ENCODE measurements at places on chromosomes 6 and 20.
A peak's percentile ranks its signal among the peaks of the same experiment; 100 is the strongest.

- peak; percentile 12 for ATAC-seq
- no peak overlapping the region for H3K27ac ChIP-seq
- H3K4me3 ChIP-seq = no peak overlapping the region
- H3K4me1 ChIP-seq = peaks cover 1% of the 10 kb centered on the region
- H3K36me3 ChIP-seq = no peaks in the 10 kb centered on the region
Measured at GRCh38 chr6:45625191-45625664, 247.5 kb upstream of the SUPT3H start.

DNA sequence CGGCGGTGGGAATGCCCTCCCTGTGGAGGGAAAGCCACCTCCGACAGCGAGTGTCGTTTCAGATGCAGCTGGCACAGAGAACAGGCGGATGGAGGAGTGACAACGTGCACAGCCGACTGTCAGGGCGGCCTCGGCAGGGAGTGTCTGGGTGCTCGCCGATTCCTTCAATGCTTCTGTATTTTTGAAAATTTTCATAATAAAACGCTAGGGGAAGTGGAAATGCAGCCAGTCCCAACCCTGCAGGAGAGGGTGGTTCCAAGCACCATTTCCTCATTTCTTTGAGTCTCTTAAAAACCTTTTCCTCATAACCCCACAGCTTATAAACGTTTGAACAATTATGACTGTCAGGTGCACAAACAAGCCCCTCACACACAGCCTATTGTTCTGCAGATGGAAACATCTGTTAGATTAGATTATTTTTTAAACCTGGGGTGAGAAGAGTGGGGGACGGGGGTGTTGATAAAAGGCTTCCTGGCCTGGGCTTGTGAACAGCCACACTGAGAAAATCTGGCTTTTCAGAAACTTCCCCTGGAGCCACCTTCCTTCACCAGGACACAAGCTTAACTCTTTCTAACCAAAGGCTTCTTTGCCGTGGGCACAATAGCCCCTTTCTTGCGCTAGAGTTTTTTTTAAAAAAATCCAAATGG, 228.9 kb downstream of the ANKRD60 start:
- peaks cover 13% of the 10 kb centered on the region for H3K4me1 ChIP-seq
- peak; percentile 40 for ATAC-seq
- peak overlapping the region; percentile 12 for H3K4me3 ChIP-seq

DNA sequence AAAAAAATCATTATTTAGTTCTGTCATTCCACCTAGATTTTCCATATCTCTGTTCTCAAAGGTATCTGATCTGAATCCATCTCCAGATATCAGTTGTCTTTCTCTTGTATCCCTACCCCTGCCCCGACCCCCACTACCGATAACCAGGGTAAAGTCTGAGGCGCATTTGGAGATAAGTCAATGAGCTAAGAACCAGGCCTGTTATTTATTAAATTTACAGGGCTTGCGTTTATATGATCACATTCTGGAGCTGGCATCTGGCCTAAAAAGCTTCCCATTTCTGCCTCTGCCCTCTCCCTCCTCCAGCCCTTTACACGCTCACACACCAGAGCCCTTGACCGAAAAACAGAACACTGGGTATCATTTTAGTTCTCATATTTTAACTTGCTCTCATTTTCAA, 144.7 kb downstream of the ALDH8A1 start:
- ATAC-seq = no peak
- H3K27ac ChIP-seq = no peak overlapping the region
- no peak overlapping the region for H3K4me3 ChIP-seq
- no peaks in the 10 kb centered on the region for H3K4me1 ChIP-seq

GRCh38 chr6:19833947-19834346, 3.2 kb upstream of the ID4 start:
- ATAC-seq = no peak
- H3K27ac ChIP-seq = no peak overlapping the region
- H3K4me3 ChIP-seq = no peak overlapping the region
- H3K36me3 ChIP-seq = no peaks in the 10 kb centered on the region

DNA sequence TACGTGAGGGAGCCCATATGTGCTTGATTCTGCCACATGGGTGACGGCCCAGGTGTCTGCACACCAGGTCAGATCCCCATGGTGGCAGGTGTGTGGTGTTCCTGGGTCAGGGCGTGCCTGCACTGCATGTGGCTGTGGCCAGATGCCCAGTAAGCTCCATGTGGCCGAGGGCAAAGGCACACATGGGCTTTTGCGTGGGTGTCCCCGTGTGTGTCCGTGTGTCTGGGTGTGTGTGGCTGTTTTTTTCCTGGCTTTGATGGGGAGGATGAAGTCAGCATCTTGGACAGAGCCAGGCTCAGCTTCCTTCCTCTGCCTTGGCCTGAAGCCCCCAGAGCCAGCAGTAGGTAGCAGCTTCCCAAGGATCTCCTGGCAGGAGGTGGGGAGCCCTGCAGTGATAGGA, 1.5 kb upstream of the TNXB start:
- peaks cover 30% of the 10 kb centered on the region for H3K36me3 ChIP-seq
- no peak overlapping the region for H3K27ac ChIP-seq
- no peak overlapping the region for H3K4me3 ChIP-seq
- ATAC-seq = no peak
- H3K27me3 ChIP-seq = peaks cover 34% of the 10 kb centered on the region
- H3K4me1 ChIP-seq = peaks cover 36% of the 10 kb centered on the region

DNA sequence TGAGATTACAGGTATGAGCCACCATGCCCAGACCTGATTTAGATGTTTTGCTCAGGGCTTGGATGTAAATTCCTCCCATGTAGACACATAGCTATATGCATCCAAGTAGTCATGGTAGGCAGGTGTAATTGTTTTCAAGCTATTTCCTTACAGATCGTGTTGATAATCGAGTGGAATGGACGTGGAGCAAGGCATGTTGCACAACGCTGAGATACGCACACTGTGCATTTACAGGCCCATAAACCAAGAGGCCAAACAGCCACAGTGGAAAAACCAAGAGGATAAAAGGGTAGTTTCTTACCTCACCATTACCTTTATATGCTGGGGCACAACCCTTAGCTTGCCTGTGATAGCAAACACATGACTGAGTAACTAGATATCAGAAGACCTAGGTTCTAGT, 51.0 kb upstream of the ADGRF1 start:
- H3K4me1 ChIP-seq = peaks cover 6% of the 10 kb centered on the region
- ATAC-seq = no peak
- H3K27ac ChIP-seq = no peak overlapping the region
- H3K27me3 ChIP-seq = peaks cover 9% of the 10 kb centered on the region
- no peak overlapping the region for H3K4me3 ChIP-seq

DNA sequence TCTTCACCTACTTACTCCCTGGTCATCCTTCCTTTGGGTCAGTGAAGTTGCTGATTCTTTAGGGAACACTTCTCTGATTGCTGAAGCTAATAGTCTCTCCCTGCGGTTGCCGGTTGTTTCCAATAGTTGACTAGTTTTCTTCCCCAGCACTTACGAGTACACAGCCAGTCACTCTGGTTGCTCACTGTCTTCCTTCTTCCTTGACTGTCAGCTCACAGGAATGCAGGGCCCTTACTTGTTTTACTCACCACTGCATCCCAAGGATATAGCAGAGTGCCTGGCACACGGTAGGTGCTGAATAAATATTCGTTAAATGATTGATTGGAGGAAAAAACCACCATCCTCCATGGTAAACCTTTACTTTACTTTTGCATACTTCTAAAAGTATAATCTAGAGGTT, 345.0 kb downstream of the QKI start:
- ATAC-seq = no peak
- no peak overlapping the region for H3K4me3 ChIP-seq
- H3K4me1 ChIP-seq = peaks cover 33% of the 10 kb centered on the region
- no peaks in the 10 kb centered on the region for H3K36me3 ChIP-seq

DNA sequence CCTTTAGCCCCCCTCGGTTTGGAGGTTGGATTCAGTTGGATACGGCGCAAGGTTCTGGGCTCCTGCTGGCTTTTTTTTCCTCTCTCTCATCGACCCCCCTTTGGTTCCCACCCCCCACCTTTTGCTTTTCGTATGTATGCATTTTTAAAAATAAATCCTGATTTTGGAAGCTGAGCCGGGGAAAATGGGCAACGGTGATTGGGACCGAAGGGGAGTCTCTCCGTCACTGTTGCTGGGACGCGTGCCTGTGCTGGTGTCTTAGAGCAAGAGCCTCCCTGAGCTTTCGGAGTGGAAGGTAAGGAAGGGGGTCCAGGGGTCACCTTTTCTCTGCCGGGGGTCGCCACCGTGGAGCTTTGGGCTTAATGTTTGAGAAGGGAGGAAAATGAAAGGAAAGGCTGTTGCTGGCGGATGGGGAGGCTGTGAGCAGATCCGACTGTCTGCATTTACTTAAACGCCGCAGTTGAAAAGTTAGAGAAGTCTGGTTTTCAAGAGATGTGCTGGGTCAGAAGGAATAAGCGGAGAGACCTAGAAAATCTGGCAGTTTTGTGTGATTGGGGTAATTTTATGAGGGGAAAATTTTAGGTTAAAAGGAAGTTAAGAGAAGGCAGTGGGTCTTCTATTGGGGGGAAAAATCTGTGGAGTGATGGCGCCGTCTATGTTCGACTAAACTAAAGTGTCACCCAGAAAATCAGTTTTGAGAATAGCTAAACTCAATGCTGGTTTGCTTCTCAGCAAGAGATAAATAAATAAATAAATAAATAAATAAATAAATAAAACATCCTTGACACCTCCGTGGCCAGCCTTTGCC, 828 bp downstream of the ADGRB3 start:
- H3K27me3 ChIP-seq = peaks cover 69% of the 10 kb centered on the region
- H3K27ac ChIP-seq = no peak overlapping the region
- no peaks in the 10 kb centered on the region for H3K36me3 ChIP-seq
- H3K4me1 ChIP-seq = peaks cover 28% of the 10 kb centered on the region

GRCh38 chr20:2227861-2228260, 67.9 kb upstream of the TGM3 start:
- no peak overlapping the region for H3K27ac ChIP-seq
- H3K4me1 ChIP-seq = peaks cover 6% of the 10 kb centered on the region
- no peaks in the 10 kb centered on the region for H3K27me3 ChIP-seq
- no peaks in the 10 kb centered on the region for H3K36me3 ChIP-seq

DNA sequence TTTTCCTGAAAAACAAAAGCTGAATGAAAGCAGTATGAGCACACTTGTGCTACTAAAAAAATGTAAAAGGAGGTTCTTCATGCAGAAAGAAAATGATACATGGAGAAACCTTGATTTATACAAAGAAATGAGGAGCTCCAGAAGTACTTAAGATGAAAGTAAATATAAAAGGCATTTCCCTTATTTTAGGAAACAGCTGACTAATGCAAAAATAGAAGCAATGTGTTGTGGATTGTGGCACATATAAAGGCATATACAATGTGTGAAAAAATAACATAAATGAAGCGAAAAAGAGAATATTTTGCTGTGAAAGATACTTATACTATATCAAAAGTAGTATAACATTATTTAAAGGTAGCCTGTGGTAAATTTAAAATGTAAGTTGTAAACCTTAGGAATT, 41.2 kb upstream of the PHIP start:
- H3K36me3 ChIP-seq = no peaks in the 10 kb centered on the region
- no peak overlapping the region for H3K27ac ChIP-seq
- no peak for ATAC-seq
- no peaks in the 10 kb centered on the region for H3K4me1 ChIP-seq
- H3K27me3 ChIP-seq = peaks cover 42% of the 10 kb centered on the region
- no peak overlapping the region for H3K4me3 ChIP-seq
